ENCODE measurements at places on chromosomes 2 and 18. TPM values are rescaled to one million over a fixed set of nuclear protein-coding genes. Genes with fewer than 3 reads are reported as not detected.

- no peak for DNase-seq
These were observed 31.6 kb downstream of the THNSL2 start for GRCh38 chr2:88201811-88202169.

- DNase-seq, result no peak
These were observed 201.5 kb upstream of the SLC35G4 start for GRCh38 chr18:11407940-11408339.

- no peak for DNase-seq
These were observed 231.5 kb downstream of the PRKCE start for GRCh38 chr2:45882707-45883602.

DNA sequence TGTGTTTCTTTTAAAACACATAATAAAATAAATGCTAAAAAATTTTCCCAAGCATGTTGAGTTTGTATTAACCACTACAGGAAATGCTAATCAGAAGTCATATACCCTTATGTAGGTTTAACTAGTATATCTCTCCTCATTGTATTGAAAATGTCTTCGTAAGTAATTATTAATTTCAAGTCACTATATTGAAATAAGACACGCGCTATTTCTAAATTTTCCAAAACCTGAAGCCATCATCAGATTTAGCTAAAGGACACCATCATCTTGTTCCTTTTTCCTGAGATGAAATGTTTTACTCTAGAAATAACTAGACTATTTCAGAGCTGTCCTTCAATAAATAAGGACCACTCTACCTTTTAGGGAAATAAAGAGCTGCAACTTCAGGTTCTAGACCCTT lies 78.9 kb downstream of the LPIN2 start:
- DNase-seq, result no peak

DNA sequence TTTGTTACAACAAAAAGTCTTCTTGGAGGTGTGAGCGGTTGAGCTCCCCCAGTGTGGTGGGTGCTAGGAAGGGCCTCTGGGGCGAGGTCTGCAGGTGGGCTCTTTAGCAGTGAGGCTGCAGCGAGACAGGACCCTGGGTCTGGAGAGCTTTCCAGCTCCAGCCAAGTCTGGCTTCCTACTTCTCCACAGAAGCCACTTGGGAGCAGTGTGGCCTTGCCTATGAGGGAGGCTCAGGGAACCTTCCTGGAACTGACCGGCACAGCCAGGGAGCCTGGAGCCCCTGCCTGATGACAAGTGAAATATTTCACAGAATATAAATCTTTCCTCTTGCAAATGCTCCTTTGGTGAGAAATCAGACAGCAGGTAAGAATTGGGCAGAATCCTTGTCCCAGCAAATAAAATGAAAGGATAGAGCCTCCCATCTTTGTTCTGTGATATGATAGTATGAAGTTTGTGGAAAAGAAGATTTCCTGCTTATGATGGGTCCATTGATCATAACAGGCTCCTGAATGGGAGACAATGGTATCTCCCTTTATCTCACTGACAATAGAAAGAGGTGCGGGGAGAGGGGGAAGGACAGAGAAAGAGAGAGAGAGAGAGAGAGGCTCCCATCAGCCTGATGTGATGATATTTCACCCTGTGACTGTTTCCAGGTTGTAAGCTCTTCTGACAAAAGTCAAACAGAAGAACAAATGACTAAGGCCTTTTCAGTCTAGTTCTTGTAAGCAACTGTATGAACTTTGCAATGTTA lies 289.8 kb upstream of the SPRED2 start:
- DNase-seq, result peak; percentile 21

DNA sequence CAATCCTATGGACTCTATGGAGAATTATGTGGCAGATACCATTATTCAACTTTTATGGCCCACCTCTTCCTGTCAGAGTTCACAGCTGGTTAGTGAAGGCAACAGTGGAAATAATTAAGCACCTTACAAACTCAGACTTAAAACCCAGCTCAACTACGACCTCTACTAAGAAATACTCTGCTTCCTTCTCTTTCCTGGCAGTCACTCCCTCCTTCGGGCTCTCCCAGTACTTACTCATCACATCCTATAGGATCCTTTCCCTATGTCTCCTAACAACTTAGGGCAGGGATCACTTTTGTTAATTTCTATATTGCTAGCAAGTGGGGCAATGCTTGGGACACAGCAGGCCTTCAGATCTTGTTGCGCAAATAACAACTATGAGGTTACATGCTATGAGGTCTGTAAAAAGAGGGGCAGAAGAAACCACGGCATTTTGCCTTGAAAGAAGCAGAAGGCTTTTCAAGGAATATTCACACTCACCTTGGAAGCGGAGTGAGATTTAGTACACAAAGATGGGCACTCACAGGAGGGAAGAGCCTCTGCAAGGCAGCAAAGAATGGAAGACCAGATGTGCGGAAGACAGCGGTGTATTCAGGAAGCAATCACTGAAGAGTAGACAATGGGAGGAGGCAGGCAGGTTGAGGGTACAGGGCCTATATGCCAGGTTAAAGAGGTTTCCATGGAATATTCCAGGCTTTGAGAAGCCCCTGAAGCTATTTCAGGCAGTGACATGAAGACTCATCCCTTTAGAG lies 2.1 kb downstream of the STK39 start:
- no peak for DNase-seq

- no peak for DNase-seq
These were observed 10.6 kb downstream of the MC5R start for GRCh38 chr18:13834496-13835015.

- no peak for DNase-seq
These were observed 761.0 kb downstream of the SOCS6 start for GRCh38 chr18:71049893-71050292.

- DNase-seq, result no peak
These were observed 11.3 kb downstream of the LCT start for GRCh38 chr2:135825550-135826176.

DNA sequence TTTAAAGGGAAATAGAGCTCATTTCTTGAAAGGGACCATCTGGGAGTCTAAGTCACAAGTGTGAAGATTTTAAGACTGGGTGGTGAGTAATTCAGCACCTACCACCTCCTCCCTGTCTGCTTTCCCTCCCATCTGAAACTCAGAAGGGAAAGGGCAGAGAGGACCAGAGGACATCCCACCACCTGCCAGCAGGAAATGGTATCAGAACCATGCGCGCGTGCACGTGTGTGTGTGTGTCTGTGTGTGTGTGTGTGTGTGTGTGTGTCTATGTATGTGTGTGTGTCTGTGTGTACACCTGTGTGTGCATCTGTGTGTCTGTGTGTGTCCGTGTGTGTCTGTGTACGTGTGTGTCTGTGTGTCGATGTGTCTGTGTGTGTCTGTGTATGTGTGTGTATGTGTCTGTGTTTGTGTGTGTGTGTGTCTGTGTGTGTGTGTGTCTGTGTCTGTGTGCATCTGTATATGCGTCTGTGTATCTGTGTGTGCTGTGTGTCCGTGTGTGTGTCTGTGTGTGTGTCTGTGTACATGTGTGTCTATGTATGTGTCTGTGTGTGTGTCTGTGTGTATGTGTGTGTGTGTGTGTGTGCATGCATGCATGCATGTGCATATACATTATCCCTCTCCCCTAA lies 76.8 kb downstream of the ZFP36L2 start:
- DNase-seq, result no peak

DNA sequence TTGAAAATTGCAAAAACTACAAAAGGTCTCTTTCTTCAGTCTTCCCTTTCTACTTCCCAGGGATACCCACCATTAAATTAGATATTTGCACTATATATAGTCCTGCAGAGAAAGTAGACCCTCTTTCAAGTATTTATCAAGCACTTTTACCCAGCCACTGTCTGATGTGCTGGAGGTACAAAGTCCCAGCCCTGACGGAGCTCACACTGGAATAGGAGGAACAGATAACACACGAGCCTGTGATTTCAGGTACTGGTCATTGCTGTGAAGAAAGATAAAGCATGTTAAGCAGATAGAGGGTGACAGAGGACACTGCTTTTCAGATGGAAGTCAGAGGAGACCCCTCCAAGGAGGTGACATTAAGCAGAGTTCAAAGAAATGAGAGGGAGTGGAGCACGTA lies 19.6 kb downstream of the SEC11C start:
- no peak for DNase-seq

DNA sequence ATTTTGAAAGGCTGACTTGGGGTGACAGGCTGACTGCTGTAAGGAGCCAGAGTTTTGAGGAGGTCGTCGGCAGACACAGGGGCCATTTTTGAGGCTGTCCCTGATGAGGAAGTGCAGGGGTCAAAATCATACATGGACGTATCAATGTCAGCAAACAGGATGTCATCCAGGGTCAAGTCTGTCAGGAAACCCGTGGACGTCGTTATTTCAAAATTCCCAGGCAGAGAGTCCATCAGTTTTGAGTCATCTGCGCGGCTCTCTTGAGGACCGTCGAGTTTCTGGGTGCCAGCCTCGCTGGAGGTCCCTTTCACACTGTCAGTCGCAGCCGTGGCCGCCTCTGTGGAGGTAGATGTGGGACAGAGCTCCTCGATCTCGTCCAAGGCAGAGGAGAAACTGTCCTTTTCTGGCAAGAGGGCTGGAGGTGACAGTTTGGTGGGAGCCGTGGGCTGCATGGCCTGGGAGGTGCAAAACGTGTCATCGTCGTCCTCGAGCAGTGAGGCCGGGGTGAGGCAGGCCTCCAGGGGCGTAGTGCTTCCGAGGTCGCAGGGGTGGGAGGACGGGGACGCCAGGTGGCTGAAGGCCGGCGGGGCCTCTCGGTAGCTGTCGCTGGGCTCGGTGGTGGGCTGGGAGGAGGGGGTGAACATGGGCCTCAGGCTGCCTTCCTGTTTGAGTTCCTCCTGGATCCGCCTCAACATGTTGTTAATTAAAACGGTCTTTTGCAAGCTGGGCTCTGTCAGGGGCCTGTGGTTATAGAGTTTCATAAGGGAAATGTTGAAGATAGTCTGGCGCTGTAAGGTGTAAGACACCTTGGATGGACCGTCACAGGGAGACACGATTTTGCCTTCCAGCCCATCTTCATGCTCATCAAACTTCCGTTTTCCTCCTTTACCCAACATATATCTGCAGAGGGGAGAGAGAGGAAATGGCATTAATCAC lies 17.5 kb downstream of the SERTAD2 start:
- no peak for DNase-seq

DNA sequence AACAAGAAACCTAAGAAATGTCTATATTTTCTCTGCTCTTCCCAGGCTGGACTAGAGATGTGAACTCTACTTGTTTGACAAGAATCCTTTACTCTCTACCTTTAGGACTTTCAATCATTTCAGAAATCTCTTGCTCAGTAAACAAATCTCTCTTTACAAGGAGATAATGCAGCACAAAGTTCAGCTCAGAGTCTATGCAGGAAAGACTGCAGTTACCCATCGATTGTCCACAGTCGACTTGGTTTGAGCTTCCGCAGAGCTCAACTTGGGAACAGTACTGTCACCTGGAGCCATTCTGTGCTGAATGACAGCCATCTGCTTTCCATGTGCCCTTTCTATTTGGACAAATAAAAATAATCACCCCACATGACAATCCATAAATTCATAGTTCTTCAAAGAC lies 259.7 kb upstream of the STON1 start:
- DNase-seq, result no peak

GRCh38 chr2:155035308-155035707 lies 336.8 kb downstream of the KCNJ3 start:
- no peak for DNase-seq

DNA sequence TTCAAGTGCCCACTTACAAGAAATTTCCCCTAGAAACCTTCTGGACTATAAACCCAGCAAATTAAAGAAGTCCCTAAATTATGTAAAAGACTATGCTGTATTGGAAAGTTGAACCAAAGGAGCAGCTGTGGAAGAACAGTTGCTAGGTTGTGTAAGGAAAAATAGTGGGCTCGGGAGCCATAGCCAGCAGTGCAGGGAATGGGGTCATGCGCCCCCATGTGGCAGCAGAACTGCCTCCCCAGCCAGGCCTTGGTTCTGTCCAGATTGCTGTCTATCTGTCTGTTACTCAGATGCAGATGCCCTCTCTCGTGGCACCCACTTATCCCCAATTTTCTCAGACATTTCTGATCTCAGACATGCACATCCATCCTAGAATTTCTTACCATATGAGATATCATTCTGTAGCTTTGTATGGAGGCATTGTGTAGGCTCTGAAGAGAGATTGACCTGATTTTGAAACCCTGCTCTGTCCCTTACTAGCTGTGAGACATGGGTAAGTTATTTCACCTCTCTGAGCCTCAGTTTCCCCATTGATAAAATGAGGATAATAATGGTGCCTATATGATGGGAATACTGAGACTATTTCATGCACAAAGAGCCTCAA lies 258.3 kb downstream of the SS18 start:
- DNase-seq, result peak; percentile 17

GRCh38 chr2:105183555-105184323 lies 57.8 kb upstream of the GPR45 start:
- DNase-seq, result no peak

GRCh38 chr2:147636238-147636882 lies 208.5 kb upstream of the ACVR2A start:
- DNase-seq, result no peak

- DNase-seq, result no peak
These were observed 62.4 kb downstream of the SATB2 start for GRCh38 chr2:199395311-199395710.

GRCh38 chr2:30122362-30122761 lies 24.4 kb upstream of the YPEL5 start:
- DNase-seq, result no peak

DNA sequence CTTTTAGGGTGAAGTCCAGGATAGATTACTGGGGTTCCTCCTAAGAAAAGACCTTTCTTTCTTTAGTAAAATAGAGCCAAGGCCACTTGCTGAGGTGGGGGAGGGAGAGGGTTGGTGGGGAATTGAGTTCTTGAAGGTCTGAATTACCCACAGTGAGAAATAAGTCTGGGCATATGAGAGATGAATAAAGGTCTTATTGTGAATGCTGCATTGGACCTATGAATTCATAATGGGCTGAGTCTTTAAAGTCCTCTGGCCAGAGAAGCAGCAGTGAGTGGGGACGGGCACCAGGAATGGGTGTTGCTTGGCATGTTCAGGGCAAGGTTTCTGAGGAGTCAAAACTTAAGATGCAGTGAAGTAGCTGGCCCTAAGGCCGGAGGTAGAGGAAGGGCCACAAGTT lies 10.5 kb downstream of the MAPRE3 start:
- no peak for DNase-seq

- DNase-seq, result no peak
These were observed 285.4 kb downstream of the ZNF516 start for GRCh38 chr18:76209597-76209996.

The CDH19 gene
- polyA plus RNA-seq, result 0.97 TPM

The GAREM2 gene
- polyA plus RNA-seq, result 4.5 TPM

The GALNT14 gene
- 48.0 TPM for polyA plus RNA-seq

The HOXD4 gene
- 0.87 TPM for polyA plus RNA-seq

The PROM2 gene
- polyA plus RNA-seq, result 0.04 TPM

The EVA1A gene
- polyA plus RNA-seq, result 13.5 TPM

Data from A549 (cell line).